ENCODE measurements at places on chromosomes 3 and 15.

GRCh38 chr3:14688525-14688924 is 13.6 kb downstream of the C3orf20 start:
- no peak for DNase-seq

DNA sequence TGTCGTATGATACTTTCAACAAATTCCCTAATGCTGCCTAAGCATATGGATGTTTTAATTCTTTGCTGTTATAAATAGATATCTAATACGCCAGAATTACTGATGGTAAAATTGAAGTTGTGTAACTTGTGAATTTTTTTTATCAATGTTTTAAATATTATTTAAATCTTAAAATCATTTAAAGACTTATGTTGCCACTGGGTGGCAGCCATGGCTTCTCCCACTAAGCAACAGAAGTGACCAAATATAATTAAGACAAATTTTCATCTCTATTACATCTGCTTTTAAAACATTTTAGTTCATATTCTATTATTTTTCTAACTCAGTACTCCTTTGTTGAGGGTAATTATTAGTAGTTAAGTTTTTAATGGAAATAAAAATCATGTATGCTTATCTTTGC is 8.1 kb upstream of the IL20RB start:
- no peak for DNase-seq

GRCh38 chr15:74220475-74221248 is 15.5 kb upstream of the CCDC33 start:
- no peak for DNase-seq

GRCh38 chr3:49930168-49930690 is 618 bp upstream of the MON1A start:
- no peak for DNase-seq

DNA sequence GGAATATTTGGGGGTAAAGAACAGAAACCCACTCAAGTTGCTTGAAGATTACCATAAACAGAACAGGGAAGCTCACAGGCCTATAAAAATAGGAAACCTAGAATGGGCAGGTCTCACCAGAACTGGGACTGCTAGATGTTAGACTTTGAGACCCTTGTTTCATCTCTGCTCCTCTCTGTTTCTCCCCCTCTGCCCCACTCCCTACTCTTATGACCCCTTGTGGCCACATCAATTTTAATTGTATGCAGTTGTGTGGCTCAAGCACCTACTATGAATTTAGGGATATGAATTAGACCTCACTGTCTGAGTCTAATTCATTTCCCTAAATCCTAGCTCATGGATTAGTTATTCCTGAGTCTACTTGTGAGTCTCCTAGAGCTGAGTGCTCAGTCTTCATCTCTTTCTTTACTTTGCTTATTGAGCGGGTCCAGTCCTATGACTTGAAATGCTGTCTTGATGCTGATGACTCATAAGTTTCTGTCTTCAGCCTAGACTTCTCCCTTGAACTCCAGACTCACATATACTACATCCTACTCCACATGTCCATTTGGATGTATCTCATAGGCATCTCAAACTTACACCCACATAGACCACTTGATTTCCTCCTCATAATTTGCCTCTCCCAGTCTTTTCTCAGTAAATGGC is 78.7 kb downstream of the ITPR1 start:
- no peak for DNase-seq

DNA sequence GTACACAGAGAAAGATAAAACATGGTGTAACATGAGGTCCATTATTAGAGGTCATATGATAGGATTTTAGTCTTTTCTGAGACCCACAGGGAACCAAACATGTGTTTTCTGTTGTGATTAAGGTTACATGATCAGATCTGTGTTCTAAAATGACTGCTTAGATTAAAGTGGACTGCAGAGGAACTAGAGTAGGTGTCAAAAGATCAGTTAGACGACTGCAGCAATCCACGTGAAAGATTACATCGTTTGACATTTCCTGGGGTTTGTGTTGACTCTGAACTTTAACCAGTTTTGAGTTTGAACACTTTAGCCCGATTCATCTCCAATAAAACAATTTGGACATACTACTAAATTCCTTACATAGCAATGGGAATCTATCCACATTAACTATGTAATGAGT is 5.1 kb downstream of the MIX23 start:
- DNase-seq, result no peak

DNA sequence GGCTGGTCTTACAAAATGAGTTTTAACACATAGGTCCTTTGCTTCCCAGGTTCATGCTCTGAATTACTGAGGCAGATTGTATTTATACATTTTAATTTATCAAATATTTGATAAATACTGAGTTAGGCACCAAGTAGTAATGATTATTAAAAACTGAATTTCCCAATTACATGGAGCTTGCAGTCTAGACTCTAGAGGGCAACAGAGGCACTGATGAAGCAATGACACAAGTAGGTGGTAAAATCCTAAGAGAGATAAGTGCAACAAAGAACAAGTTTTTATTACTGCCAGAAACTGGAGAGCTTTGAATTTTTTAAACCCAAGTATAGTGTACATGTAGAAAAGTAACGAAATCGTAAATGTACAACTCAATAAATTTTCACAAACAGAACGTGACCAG is 406.2 kb upstream of the RARB start:
- peak; percentile 21 for DNase-seq

DNA sequence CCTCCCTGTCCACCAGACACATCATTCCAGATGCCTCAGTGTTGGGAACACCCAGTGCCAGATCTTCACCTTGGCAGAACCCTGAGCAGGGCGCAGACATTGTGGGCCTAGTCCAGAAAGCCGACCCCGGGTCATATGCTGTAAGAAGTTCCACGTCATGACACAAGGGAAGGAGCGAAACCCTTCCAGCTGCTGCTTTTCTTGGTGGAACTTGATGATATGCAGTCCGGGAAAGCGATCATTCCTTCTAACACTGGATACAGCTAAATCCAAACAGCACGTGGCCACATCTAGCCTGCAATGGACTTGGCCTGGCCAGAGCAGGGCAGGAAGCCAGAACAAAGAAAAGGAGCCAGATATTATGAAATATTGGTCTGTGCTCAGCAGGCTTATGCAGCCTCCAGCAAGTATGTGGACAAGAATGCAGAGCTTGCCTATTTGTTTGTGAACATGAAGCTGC is 22.0 kb downstream of the GASK1A start:
- DNase-seq, result no peak

DNA sequence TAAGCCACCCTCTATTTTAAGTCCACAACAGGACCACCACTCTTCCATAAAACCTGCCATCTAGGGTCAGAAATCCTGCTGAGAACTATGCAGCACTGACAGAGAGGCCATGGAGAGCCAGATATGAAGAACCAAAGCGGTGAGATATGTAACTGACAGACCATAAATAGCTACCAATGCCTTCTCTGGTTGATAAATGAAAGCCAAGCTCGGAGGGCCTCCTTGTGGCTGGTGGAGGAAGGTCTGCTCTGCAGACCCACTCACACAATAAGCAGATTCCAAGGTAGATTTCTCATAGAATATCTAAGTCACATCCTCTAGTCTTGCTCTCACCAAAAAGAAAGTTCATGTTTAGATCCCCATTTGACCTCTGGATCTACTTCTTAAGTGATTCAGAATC is 38.9 kb downstream of the RYK start:
- DNase-seq, result peak; percentile 71

- no peak for DNase-seq
These were observed 36.3 kb upstream of the MYLK start for GRCh38 chr3:123920383-123920782.

DNA sequence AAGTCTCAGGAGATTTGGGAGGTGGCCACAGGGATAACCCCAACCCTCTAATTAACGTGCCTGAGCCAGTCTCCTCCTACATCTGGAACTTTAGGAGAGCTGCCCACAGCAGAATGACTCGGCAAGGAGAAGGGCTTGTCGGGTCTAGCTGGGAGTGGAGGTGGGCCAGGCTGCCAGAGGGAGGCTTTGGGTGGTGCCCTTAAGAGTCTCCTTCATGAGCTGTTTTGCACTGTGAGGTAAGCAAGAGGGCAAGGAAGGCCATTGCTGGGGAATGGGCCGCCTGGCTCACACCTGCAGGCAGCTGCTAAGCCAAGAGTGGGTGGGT is 3.6 kb upstream of the TNK2 start:
- peak; percentile 3 for DNase-seq

DNA sequence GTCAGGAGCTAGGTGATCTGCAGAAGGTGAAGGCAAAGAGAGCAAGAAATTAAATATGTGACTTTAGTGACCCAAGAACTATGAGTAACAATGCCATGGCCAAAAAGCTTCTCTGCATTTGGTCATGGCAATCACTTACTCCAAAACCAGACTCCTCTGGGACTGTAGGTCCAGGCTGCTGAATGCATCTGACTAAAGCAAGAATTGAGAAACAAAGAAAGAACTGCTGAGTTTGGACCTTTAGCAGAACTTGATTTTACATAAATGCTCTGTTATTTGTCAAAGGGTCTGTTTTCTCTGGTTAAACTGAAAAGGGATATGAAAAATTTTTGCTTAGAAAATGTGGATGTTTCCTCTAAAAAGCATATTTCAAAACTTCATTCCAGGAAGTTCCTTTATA is 1102.2 kb downstream of the IGSF11 start:
- no peak for DNase-seq
